ENCODE measurements at places on chromosomes 2 and 18.

GRCh38 chr2:150494234-150494945 is 6.9 kb upstream of the RND3 start:
- no peak for DNase-seq

- DNase-seq: no peak
Measured at GRCh38 chr18:35842536-35842935, 129.9 kb upstream of the RMP24 start.

DNA sequence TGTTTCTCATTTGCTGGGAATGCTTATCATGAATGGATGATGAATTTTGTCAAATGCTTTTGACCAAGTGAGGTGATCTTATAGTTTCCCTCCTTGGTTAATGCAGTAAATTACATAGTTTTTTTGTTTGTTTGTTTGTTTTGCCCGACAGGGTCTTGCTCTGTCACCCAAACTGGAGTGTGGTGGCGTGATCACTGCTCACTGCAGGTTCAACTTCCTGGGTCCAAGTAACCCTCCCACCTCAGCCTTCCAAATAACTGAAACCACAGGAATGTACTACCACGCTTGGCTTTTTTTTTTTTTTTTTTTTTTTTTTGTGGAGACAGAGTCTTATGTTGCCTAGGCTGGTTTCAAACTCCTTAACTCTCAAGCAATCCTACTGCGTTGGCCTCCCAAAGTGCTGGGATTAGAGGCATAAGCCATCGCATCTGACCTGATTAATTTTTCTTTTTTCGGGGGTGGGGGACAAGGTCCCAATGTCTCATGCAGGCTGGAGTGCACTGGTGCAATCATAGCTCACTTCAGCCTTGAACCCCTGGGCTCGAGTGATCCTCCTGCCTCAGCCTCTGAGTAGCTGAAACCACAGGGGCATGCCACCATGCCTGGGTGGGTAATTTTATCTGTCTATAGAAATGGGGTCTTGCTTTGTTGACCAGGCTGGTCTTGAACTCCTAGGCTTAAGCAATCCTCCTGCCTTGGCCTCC is 48.6 kb downstream of the SMAD2 start:
- no peak for DNase-seq

DNA sequence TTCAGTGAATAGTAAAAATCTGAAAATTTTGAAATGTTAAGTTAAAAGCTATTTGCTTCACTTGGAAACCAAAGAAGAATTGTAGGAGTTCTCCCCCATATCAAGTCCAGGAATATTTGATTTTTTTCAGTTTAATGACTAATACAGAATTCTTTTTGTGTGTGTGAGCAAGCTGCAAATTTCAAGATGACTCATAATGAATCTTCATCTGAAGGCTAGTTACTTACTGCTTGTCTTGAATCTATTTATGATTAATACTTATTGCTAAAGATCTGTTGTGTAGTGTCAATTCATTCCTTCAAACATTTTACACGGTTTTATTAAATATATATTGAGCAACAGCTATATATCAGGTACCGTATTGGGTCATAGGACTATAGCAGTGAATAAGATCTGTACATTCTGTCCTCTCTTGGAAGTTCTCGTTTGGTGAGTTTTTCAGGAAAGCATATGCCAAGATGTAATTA is 47.8 kb upstream of the CAVIN2 start:
- DNase-seq: no peak

GRCh38 chr18:77079954-77080682 is 52.5 kb downstream of the MBP start:
- no peak for DNase-seq

DNA sequence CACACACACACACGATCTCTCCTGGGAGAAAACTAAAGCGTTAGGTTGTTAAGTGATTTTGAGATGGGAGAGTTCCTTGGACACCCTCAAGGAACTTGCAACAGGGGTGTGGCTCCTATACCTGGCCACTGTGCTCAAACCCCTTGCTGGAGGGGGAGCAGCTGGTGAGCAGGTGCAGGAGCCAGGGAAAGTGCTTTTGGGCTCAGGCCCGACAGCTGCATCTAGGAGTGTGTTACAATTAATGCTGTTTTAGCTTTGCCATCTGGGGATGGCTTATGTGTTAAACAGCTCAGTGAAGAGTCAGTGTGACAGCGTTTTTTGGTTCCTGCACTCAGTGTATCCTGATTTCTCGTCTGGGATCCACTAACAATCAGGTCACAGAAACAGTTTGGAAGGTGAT is 510.8 kb downstream of the TRIB2 start:
- DNase-seq: no peak

DNA sequence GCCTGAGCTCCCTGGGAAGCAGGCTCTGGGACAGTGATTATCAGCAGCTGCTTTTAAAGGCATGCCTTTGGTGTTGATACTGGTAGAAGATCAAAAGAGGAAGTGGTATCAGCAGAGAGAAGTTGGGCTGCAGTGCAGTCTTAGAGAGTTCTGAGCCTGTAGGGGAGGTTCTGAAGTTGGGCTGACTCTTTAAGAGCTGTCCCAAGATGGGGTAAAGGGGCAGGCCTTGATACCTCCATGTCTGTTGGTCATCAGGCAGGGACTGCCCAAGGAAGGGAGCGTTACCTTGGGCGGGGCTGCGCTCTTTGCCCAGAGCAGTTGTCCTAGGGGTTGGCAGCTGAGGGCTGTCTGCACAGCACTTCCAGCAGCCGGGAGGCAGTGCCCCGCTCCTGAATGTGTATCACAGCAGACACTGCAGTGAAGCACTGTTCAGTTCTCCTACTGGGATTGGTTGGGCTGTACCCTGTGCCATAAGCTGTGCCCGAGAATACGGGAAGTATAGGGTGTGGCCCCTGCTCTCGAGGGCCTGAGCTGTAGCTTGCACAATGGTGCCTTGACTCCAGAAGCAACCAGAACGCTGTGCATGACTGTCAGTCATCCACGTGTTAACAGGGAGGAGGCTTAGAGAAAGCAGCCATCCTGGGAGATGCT is 177.0 kb downstream of the CTIF start:
- no peak for DNase-seq

GRCh38 chr2:101231240-101231639 is 21.4 kb upstream of the CNOT11 start:
- DNase-seq: no peak

DNA sequence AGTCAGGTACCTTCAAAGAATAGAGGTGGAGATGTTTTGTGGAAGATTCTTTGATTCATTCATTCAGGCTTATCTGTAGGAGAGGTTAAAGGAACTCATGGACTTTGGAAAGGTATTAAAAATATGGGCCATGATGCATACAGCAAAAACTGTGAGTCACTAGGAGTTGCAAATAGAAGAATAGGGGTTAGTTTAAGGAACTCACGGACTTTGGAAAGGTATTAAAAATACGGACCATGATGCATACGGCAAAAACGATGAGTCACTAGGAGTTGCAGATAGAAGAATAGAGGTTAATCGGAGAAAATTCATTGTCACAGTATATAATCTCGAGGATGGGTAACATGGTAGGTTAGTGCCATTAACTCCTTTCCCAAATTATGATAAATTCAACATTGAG is 41.2 kb downstream of the SLC9A2 start:
- DNase-seq: no peak

DNA sequence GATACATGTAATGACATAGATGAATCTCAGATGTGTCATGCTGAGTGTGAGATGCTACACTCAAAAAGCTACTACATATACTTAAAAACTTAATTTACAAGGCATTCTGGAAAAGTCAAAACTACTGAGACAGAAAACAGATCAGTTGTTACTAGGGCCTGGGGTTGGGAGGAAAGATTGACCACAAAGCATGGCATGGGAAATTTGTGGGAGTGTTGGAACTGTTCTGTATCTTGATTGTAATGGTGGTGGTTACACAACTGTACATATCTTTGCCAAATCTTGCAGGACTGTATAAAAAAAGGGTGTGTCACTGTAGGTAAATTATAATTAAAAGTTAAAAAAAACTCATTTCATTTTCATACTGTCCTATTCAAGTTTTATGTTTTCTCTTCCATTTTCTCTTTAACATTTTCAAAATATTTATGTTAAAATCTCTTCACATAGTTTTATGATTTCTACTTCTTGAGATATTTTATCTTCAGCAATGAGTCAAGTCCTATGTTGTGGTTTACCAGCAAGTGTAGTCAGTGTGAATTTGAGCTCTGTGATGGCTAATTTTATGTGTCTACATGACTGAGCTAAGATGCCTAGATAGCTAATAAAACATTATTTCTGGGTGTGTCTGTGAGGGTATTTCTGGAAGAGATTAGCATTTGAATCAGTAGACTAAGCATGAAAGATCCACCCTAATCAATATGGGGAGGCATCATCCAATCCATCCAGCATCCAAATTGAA is 58.6 kb upstream of the VRK2 start:
- no peak for DNase-seq

- no peak for DNase-seq
Measured at GRCh38 chr2:42128721-42129486, 40.2 kb upstream of the EML4 start.

DNA sequence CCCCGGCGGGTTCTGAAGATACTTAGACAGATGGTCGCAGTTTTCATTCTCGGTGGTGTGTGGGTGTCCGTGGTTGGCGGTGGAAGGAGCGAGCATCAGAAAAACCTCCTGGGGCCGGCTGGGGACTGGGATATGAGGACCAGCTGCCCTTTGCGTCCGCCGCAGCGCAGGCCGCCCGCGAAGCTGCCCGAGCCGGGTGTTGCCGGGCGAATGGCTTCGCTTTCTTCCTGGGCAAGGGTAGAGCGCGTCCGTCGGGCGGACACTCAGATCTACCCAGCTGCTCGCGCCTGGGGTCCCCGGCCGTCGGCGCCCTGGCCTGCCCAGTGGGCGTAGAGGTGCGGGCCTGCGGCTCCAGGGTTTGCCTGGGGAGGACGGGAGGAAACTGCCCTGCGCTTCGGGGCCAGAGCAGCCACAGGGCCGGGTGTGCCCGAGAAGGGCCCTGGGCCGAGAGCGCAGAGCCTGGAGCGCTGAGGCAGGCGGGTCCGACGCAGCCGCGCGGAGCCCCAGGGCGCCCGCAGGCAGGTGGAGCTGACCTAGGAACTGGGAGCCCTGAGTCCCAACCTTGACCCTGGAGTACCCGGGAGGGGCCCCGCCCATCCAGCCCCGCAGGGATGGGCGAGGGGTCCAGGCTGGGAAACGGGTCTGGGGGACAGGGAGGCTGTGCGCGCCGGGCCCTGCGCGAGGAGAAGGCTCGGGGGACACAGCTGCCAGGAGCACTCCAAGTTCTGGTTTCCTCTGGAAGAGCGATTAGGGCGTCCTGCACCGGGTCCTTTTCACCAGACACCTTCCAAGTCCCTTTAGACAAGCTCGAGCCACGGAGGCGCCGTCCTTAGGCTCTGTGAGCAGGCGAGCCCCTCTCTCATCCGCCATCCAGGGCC is 1.3 kb downstream of the TWIST2 start:
- no peak for DNase-seq

DNA sequence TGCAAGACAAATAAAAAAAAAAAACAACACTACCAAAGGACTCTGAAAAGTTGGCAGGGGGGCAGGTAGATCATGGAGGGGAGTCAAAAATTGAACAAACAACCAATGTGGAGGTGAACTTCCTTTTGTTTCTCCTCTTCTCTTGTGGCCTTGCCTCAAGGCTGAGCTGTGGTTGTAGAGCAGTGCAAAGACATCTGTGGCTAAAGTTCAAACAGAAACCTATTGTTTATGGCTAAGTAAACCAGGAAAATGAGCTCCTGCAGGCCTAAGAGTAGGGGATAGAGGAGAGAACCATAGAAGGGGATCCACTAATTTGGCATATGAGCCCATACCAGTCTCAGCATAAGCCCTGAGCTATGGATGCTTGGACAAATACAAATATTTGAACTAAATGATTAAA is 40.2 kb upstream of the EGR4 start:
- no peak for DNase-seq

- DNase-seq: no peak
Measured at GRCh38 chr2:158214431-158214830, 112.8 kb downstream of the UPP2 start.

DNA sequence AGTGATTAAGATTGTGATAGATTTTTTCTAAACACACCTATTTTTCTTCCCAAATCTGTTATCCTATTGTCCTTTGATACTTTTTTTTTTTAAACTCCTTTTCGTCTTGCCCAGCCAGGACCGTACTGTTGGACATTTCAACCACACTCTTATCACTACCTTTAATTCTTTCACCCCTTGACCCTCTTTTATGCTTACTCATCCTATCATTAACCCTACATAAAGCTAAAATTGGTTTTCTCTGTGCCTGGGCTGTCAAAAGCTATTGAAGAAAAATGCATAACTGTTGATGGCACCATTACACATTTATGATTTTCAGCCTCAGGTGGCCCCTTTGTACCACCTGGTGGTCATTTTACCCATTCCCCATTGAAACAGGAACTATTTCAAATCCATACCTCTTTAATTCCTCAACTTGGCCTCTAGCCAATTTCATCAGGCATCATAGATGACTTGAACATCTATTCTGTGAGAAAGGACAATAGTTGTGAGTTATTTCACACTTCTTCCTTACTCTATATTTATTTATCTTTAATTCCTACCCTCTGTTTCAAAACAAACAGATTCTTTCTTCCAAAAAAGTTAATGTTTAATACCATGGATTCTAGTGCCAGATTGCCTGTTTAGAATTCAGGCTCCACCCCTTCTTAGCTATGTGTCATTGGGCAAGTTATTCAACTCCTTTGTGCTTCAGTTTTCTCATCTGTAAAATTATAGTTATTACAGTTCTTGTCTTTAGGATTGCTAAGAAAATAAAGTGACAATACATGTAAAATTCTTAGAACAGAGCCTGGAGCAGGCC is 258.6 kb downstream of the CAMKMT start:
- no peak for DNase-seq

GRCh38 chr2:174337337-174338146 is 2.8 kb downstream of the SP9 start:
- DNase-seq: no peak

DNA sequence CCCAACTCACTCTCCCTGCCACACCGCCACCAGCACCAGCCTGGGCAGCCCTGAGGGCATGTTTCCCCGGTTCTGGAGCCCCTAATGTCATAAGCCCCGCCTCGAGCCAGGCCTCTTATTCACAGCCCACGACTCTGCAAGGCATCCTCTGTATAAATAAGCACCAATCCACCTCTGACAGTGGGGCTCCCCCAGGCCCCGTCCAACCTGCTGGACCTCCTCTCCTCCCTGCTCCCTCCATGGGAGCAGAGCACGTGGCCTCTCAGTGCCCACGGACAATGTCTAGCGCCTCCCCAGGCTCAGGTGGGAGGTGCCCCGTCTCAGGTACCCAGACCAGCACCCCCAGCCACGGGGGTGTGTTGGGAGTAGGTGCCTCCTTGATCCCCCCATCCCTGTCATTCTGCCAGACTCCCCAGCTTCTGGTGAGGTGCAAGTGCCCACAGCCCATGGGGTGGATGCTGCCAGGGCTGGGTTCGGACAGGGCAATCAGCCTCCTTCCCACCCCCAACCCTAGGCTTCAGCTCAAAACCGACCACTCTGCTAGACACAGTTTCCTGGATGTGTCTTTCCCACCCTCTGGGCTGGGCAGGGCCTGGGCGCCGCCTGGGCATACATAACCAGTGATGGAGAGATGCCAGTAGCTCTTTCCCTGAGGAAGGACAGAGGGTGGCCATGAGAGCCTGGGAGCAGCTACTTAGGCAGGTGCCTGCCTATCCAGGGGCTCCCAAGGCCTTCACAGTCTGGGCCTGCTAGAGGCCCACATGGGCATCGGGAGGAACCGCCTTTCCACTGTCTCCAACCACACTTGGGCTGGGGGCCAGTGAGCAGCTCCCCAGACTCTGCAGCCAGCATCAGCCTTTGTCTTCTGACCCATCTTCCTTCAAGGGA is 1.6 kb upstream of the ADRA2B start:
- DNase-seq: no peak

All from T-helper 22 cell (primary cell).